ENCODE measurements at places on chromosomes 7 and 10.

GRCh38 chr10:76463111-76463510 is 1031.7 kb downstream of the LRMDA start:
- DNase-seq = no peak

DNA sequence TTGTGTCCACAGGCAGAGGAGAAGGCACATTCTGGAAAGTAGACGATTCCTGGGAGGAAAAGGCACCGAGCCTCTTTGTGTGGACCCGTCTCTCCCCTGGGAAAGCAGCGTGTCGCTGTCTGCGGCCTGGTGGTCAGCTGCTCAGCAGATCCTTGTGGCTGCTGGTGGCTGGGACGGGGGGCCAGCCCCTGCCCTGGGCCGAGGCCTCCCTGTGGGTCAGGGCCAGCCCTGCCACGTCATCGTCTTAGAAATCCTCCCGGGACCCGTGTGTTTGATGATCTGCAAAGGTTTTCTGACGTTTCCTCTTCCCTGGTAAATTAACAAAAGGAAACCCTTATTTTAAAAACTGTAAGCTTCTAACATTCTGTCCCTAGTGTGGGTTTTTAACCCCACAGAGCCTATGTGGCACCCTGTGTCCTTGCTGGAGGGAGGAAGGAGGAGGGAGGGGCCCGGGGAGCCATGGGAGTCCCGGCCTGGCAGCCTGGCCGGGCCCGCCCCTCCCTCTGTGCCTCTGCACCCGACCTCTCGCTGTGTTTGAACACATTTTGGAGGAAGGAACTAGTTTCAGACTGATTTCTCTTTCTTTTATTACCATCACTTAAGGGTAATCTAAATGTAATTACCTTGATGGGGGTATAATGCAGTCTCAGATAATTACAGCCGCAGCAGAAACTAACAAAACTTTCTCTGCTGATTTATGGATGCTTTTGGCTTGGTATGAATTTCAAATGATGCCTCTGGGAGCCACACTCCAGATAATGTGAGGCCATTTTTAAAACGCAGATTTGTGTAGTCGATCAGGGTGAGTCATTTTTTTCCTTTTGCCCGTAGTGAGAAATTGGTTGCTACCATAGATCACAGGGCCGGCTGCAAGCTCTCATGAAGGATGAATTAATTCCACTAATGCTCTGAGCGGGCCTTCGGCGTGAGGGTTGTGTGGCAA is 85.5 kb downstream of the NKX6-2 start:
- DNase-seq = no peak

GRCh38 chr10:11870461-11870780 is 47.3 kb downstream of the PROSER2 start:
- DNase-seq = no peak

DNA sequence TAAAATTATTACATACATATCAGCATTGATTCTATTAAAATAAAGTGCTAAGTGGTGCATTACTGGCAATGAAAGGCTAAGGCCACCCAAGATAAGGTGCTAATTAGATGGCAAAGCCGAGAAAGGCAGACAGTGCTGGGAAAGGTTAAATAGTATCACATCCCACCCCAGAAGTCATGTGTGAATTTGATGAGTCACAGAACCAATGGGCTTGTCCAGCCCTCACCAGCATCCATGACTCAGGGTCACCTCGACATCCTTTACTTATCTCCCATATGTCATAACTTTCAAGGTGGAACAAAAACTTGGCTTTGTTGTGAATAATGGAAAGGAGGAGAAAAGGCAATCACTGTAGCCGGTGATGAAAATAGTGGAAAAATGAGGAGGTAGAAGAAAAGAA is 459.1 kb downstream of the PLXNA4 start:
- no peak for DNase-seq

DNA sequence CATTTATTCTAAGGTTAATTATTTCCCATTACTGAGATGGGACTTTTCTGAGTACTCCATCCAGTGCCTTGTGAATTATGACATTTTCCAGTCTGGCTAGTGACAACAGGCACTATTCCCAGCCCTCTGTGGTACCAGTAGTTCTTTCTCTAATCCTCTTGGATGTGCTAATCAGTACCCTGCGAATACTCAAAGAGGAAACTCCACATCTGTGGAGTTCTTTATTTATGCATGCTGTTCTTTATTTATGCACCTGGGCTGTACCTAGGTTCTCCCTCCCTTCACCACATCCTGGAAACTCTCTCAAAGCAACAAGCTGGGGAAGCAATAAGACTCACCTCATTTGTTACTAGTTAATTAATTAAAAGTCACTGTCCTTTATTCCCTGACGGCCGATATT is 83.5 kb downstream of the TSPAN12 start:
- no peak for DNase-seq

DNA sequence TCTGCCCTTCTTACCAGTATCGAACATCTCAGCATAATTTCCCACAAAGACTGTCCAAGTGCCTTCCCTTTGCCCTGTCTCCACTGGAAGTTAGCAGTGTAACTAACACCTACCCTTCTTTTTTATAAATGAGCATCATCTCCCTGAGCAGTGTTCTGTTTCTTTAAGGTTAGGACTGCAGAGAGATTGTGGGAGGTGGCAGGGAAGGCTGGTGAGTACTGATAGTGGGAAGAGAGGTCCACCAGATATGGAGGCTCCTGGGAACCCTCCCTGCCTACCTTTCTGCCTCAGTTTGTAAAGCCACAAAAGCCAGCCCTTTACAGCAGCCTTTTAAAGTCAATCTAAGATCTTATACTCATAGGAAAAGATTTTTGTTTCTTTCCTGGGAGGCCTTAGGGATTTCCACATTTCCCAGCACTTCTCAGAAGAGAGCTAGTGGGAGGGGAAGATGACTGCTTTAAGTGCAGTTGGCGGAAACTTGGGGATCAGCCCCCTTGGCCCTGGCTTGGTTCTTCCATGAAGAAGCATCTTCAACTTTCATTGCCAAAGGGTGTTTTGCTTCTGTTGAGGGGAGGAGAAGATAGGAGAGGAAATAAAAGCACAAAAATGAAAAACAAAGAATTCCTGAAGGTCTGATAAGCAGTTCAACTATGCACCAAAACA is 36.6 kb upstream of the CALD1 start:
- no peak for DNase-seq

GRCh38 chr10:77105761-77106221 is 531.8 kb downstream of the KCNMA1 start:
- no peak for DNase-seq

DNA sequence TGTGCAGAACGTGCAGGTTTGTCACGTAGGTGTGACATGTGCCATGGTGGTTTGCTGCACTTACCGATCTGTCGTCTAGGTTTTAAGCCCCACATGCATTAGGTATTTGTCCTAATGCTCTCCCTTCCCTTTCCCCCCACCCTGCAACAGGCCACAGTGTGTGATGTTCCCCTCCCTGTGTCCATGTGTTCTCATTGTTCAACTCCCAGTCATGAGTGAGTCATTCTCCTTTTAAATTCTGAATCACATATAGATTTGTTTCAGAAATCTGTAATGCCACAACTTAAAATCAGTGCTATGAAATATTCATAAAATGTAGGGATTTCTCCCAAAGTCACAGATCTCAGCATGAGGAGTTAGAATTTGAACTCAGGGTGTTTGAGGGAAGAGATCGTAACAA is 552.5 kb upstream of the MBL2 start:
- no peak for DNase-seq

DNA sequence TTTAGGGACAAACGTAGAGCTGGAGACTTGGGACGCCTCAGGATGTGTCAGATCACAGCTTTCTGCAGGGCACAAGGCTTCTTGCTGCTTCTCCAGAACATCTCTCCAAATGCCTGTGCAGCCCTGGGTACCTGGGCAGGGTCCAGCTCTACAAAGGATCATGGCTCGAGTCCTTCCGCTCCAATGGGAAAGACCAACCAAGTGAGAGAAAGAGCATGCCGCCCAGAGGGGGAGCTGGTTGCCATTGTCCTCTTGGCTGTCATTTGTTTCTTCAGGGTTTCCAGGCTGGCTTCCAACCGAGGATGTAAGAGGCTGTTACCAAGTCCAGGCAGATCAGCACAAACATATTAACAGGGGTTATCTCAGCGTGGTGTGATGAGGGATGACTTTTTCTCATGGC is 5.6 kb upstream of the LEP start:
- no peak for DNase-seq
